ENCODE measurements at places on chromosomes 4 and X. TPM values are rescaled to one million over a fixed set of nuclear protein-coding genes. Genes with fewer than 3 reads are reported as not detected.

DNA sequence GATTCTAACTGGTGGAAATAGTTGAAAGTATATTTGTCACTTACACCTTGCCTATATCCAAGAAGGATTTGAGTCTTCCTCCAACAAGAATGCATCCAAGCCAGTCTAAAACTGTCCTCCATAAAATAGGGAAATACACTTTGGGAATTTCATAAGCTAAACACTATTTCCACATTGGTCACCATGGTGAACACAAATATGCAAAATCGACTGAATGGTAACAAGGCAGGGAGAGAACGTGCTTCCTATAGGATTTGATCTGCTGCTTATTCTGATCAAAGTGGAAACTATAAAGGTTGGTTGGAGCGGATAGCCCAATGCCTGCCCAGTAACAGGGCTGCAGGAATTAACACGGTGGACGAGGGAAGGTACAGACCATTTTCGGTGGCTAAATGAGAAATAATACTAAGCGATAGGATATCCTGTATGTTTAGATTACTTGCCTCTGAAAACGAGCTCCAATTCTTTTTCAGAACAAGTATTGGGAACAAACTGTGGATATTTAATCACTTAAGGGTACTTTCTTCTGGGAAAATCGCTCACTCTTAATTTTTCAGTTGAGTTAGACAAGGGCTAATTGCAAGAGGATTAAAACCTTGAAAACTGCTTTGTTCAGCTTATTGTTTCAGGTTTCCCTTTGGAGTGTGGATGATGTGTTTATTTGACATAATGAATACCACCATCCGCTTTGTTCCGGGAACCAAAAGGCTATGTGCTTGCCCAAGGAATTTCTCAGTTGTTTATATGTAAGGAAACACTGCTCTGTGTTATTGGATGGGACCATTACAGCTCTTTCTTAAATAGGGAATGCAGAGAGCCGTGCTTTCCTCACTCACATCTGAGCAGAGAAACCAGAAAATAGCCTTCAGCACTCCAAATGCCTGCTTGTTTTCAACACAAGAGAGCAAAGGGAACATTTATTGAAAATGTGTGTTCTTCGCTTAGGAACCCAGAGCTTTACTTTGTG, 194.4 kb downstream of the CBR4 start:
- no peak for DNase-seq

- DNase-seq: peak; percentile 47
Measured at GRCh38 chrX:72271812-72272211, 5.2 kb downstream of the RPS4X start.

CENPVL2 gene
- total RNA-seq: not detected

GRCh38 chrX:23493941-23494374, 159.3 kb downstream of the PTCHD1 start:
- no peak for DNase-seq

DNA sequence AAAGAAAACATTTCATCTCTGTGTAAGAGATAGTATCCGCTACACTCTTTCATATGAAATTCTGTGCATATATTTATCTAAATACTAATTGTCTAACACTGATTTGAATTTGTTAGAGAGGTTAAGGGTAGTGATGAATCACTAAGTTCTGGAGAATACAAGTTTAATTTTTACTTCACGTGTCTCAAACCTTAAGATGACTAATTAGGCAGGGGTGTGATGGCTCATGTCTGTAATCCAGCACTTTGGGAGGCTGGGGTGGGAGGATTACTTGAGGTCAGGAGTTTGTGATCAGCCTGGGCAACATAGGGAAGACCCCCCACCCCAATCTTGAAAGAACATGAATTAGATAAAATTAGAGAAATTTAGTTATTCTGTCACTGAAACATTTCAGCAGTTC, 2241.9 kb downstream of the PCDH7 start:
- no peak for DNase-seq

TGIF2LX gene
- not detected for total RNA-seq

DNA sequence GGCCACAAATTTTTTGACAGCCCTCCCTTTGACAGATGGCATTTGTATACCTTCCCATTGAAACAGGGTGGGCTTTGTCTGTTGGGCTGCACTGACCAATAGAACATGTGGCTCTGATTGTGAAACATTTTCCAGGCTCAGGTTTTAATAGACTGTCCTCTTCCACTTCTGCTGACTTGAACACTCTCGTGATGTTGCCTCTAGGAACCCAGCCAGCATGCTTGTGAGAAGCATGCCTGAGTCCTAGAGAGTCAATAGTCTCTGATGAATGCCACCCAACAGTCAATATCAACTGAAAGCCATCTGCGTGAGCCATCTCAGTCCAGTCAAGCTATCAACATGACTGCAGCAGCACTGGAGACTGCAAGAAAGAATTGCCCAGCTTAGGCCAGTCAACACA, 290.0 kb downstream of the SLC7A11 start:
- no peak for DNase-seq

DNA sequence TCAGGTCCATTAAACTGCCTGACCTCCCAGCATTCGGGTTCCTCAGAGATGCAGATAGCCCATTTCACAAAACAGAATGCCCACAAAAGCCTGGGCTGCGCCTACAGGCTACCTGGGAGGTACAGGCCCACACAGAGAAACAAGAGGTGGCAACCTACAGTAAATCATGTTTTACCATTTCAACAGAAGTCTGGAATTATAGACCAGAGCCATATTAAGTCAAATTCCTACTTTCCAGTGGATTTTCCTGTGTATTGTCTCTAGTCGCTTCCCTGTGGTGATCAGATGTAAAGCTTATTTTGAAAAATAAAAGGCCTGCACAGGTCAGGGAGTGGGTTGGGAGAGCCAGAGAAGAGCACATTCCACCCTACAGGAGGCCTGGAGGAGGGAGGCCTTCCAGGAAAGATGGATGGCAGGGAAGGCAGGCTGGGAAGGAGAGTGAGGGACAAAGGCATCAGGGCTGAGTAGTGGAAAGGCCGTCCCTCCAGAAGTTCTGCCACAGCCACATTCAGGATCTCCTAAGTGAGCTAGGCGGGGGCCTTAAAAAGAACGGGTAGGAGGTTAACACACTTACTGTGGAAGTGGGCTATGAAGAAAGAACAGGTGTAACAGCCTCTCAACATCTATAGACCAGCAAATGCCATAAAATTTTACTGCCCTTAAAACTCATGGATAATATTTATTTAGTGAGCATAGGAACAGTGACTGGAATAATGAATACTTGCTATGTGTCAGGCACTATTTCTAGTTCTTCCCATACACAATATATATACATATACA, 19.0 kb upstream of the USO1 start:
- no peak for DNase-seq

- no peak for DNase-seq
Measured at GRCh38 chr4:61678297-61678696, 478.2 kb downstream of the ADGRL3 start.

- no peak for DNase-seq
Measured at GRCh38 chr4:143270256-143270838, 66.3 kb upstream of the GAB1 start.

GRCh38 chr4:111601671-111602070, 543.6 kb upstream of the FAM241A start:
- DNase-seq: no peak

TMSB15B gene
- total RNA-seq: 6.1 TPM

GRCh38 chrX:104427693-104428092, 138.3 kb upstream of the IL1RAPL2 start:
- no peak for DNase-seq

MAGEA2B gene
- not detected for total RNA-seq

- DNase-seq: no peak
Measured at GRCh38 chr4:173509036-173510001, 20.7 kb downstream of the HAND2 start.

- no peak for DNase-seq
Measured at GRCh38 chr4:137800861-137801260, 268.6 kb upstream of the PCDH18 start.

SUPT20HL1 gene
- total RNA-seq: 0.78 TPM

GRCh38 chr4:183887351-183887750, 17.8 kb upstream of the STOX2 start:
- DNase-seq: no peak
